ENCODE measurements at places on chromosomes 13 and 19.

DNA sequence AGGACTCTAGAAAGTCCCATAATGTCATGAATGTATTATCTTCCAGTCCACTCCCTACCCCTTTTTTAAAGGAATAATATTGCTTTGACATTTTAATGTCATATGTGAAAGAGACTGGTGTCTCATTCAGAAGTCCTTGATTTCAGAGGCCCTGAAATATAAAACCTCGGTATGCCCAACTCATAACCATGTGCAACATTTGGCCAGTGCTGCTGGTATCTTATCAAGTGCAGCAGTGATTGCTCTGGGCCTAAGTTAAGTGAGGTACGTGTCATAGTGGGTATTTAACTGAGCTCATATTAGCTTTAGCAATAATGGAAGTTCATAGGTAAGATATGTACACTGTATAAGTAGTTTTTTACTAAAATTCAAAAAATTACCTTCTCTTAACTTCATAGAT is 14.7 kb downstream of the TEX30 start:
- DNase-seq, result no peak

- DNase-seq, result no peak
These were observed 1.1 kb upstream of the PPP1R12C start for GRCh38 chr19:55118401-55118991.

DNA sequence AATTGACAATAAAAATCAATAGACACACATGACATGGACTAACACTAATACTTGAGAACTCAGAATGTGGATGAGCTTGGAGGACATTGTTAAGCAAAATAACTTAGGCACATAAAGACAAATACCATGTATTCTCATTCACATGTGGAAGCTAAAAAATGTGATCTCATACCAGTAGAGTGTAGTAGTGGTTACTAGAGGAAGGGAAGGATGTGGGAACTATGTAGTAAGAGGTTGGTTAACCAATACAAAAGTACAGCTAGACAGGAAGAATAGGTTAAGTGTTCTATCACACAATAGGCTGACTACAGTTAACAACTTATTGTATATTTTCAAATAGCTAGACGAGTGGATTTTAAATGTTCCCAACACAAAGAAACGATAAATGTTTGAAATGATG is 415.8 kb upstream of the KLF12 start:
- no peak for DNase-seq

DNA sequence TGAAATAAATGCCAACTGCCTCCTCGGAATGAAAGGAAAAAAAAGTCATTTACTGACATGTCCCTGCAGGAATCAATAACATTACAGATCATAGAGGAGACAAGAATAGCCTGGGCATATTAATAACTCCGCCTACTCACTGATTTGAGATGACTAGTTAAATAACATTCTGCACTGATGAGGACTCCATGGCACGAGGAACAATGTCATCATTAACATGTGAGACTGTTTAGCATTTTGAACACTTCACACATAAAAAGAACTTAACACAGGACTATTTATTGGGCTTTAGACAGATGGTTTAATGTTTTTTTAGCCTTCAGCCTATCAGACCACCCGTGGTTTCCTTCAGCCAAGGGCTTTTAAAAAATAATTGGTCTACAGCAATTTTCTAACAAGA is 170.1 kb downstream of the OLFM4 start:
- DNase-seq, result no peak

DNA sequence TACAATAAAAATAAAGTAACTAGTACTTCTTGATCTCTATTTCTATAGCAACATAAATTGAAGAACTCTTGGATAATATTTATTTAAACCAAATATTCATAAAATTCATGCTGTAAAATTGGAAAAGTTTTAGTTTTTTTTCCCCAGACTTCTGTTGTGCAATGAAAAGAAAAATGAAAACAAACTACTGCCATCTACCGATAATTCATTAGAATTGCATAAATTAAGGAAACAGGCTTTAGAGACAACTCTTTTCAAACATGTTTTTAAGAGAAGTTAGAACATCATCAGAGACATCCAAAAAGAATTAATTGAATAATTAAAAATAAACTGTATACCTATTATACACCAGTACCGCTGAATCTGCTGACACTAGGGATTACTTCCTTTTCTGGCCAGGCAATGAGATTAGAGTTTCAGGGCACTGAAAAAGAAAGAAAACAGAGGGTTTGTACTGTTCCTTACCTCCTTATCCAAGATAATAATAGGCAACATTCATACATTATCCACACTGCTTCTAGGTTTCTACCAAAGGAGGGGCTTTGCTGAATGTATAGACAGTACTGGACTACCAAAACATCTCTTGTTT is 4.9 kb downstream of the CCDC122 start:
- no peak for DNase-seq

- no peak for DNase-seq
These were observed 56.4 kb upstream of the STARD13 start for GRCh38 chr13:33341861-33342452.

DNA sequence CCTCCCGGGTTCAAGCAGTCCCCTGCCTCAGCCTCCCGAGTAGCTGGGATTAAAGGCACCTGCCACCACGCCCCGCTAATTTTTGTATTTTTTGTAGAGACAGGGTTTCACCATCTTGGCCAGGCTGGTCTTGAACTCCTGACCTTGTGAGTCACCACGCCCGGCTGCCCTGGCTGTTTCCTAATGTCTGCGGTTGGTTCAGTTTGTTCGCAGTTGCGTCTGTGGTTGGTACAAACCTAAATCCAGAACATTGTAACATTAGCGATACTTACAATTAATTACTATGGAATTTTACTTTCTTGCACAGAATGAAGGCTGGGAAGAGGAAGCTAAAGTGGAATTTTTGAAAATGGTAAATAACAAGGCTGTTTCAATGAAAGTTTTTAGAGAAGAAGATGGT is 38.1 kb downstream of the RNF17 start:
- DNase-seq, result no peak

GRCh38 chr19:18053576-18054219 is 33.0 kb downstream of the IL12RB1 start:
- DNase-seq, result no peak

DNA sequence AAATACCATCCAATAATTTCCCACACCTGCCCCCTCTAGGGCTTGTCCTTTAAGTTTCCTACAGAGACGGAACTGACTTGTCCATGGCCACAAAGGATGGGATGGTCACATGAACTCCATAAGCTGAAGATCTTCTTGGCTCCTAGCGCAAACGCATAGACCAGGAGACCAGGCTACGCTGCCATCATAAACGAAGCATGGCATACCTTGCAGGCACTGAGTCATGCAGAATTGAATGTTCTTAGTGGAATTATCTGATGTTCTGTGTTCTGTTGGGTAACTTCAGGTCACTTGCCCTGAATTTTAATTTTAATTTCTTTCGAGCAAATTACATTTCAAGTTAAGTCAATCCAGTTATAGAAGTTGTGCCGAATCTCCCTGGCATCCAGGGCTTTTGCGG is 96.4 kb upstream of the STARD13 start:
- no peak for DNase-seq

Measured in skeletal muscle cell (primary cell).